Left kidney (tissue), 8 donors: ENCODE measurements at places on chromosomes 7 and 10. TPM values are rescaled to one million over a fixed set of nuclear protein-coding genes. Genes with fewer than 3 reads are reported as not detected.

- no peak for DNase-seq
These were observed 1424.6 kb upstream of the LRRTM3 start for GRCh38 chr10:65501259-65501658.

DNA sequence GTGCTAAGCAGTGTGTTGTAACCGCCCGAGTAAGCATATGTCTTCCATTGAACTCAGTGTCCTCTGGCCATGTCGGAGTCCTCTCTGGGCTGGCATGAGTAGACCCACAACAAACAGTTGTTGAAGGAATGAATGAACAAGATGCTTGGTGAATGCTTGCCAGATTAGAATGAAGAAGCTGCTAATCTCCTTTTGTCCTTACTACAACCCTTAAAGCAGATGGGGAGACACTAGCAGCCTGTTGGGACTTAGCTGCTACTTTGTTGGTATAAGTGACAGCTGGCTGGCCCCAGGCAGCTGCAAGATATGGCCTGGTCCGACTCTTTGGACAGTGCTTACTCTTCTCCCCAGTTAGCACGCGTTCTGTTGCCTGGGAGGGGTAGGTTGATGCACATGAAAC lies 370.1 kb downstream of the RPS24 start:
- DNase-seq, result no peak

DNA sequence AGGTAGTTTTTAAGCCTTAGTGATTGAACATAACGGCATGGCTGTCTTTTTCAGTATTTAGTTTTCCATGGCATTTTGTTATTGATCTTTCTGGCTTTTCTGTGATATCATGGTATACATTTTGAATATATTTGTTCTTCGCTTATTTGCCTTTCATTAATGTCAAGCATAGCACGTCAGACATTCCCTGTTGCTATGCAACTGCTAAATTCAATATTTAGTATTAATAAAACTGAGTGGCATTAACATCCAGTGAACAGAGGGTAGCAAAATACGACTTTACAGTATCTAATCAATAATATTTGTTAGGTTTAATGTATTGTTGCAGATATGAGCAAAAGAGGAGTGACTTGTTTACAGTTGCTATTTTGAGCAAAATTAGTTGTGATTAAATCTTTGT lies 72.5 kb downstream of the LCOR start:
- no peak for DNase-seq

DNA sequence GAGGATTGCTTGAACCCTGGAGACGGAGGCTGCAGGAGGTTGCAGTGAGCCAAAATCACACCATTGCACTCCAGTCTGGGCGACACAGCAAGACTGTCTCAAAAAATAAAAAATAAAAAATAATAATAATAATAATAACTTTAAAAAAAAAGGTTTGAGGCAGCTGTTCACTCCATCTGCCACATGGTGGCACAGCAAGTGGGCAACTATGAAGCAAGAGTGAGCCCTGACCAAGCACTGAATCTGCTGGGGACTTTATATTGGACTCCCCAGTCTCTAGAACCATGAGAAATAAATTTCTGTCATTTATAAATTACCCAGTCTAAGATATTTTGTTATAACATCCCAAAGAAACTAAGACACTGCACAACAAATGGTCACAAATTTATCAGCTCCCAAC lies 14.6 kb upstream of the BRI3 start:
- no peak for DNase-seq

- DNase-seq, result no peak
These were observed 9.7 kb upstream of the VSIR start for GRCh38 chr10:71782917-71783490.

- DNase-seq, result no peak
These were observed 54.4 kb downstream of the ITGB8 start for GRCh38 chr7:20385126-20385525.

- no peak for DNase-seq
These were observed 123.8 kb upstream of the VKORC1L1 start for GRCh38 chr7:65749039-65749438.

Gene CHN2
- polyA plus RNA-seq, result 19.0 TPM

DNA sequence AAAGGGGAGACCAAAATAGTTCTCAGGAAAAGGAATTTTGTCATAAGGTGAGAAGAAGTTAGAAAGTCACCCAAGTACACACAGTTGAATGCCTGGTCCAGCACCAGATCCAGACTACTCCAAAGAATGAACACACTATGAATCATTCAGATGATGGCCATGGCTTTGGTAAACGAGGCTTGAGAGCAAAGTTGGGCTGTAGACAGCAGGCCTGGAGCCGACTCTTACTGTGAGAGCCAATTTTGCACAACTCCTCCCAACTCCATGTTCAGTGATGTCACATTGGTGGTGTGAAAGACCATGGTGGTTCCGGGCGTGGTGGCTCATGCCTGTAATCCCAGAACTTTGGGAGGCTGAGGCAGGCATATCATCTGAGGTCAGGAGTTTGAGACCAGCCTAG lies 131.6 kb downstream of the PKD1L1 start:
- DNase-seq, result no peak

DNA sequence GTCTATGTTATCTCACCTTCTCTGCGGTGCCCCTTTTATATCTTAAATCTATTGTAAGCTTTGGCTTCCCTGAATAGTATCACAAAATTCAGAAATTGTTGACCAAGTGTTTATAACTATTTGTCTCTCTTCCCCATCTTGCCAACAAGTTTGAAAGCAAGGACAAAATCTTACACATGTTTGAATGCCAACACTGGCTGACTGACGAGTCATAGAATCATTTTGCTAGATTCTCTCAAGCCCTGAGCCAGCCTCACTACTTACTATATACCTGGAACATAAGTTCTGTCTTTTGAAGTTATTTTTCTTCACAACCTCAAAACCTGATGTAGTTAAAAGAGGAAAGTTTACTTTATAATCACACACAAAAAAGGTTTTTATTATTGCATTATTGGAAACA lies 700.7 kb downstream of the PHTF2 start:
- DNase-seq, result no peak

GRCh38 chr10:127308031-127308430 lies 111.6 kb upstream of the INSYN2A start:
- DNase-seq, result no peak

DNA sequence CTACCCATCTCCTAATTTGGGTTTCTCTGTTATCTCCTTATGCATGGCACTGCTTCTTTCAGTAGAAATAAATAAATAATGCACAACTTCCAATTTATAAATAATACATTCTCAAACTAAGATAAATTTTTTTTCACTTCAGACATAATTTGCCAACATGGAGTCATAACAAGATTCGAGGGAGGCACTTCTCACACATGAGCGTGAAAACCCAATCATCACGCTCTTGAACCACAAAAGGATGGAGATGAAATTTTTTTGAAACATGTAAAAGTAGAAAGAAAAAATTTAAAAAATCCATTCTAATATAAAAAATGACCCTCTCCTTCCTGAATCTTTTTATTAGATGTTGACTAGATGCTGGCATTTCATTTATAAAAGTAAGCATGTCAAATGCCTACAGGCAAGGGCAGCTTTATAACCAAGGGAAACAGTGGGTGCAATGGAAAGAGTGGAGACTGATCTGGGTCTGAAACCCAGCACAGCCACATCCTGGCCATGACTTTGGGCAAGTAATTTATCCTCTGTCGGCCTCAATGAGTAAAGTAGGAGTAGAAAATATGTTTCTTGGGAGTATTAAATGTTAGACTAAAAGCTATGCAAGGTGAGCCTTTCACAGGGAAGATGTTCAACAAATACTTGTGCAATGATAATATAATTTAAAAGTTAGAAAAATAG lies 185.0 kb downstream of the STK31 start:
- no peak for DNase-seq

DNA sequence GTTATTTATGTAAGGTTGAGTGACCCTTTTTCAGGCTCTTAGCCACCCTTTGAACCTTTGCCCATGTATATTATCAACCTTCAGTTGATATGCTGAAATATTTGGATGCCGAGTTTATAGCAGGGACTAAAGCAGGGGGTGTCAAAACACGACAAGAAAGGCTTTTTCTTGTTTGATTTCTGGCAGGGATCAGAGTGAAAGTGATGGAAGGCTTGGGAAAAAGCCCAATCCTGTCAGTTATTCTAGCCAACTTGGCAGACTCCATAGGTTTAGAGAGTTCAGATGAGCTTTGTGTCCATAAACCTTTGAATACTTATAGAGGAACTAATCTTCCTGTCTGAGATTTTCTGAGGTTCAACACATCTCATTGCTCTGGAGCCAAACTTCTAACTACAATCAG lies 47.5 kb downstream of the INHBA start:
- no peak for DNase-seq

Gene ENO4
- 5.1 TPM for polyA plus RNA-seq

Gene TMEM229A
- polyA plus RNA-seq, result 0.13 TPM

- no peak for DNase-seq
These were observed 54.5 kb downstream of the ELMO1 start for GRCh38 chr7:37394158-37394557.

- no peak for DNase-seq
These were observed 97.8 kb downstream of the OAT start for GRCh38 chr10:124320778-124321432.

DNA sequence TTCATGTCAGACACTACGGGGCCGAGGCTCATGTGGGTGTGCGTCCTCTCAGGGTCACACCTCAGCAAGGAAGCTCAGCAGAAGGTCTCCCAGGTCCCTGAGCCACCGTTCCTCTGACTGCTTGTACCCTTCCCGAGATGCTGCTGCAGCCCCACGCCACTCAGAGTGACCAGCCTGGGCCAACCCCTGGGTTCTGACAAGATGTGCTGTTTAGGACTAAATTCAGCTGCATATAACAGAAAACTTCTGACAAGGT lies 512.5 kb downstream of the DNAJB6 start:
- no peak for DNase-seq

DNA sequence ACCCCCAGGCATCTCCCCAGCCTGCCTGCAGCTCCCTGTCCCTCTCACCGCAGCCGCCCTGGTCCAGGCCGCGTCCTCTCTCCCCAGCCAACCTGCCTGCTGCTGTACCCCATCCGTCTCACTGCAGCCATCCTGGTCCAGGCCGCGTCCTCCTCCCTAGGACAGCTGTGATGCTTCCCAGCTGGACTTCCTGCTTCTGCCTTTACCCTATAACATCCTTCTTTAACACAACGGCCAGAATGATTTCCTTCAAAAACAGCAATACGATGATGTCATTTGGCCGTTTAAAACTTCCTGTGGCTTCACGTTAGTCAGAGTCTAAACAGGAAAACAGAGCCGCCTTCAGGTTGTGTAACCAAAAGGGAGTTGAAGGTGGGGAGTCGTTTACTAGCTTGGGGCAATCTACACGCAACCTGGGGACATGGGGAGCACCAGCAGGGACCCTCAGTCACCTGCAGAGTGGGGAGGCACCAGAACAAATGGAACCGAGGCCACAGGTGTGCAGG lies 32.2 kb upstream of the ZFAND2A start:
- DNase-seq, result no peak

Gene EIF3A
- 205 TPM for polyA plus RNA-seq

GRCh38 chr7:55207436-55208125 lies 157.6 kb upstream of the LANCL2 start:
- DNase-seq, result no peak

Gene CLRN3
- 22.5 TPM for polyA plus RNA-seq

Gene CFAP70
- 26.6 TPM for polyA plus RNA-seq

Gene IKZF1
- 1.3 TPM for polyA plus RNA-seq

Gene PLEKHS1
- polyA plus RNA-seq, result 0.38 TPM

Gene HOXA6
- polyA plus RNA-seq, result 26.5 TPM

Gene PPP1R17
- polyA plus RNA-seq, result not detected

Gene HIF1AN
- polyA plus RNA-seq, result 47.1 TPM
